ENCODE measurements at places on chromosomes 5 and 9.

- no peak for DNase-seq
These were observed 206.6 kb downstream of the DENND1A start for GRCh38 chr9:123723135-123723875.

GRCh38 chr5:172071309-172071875 lies 65.0 kb upstream of the FBXW11 start:
- DNase-seq, result no peak

GRCh38 chr5:25286319-25286718 lies 641.5 kb upstream of the CDH10 start:
- DNase-seq, result no peak

GRCh38 chr9:76592974-76593347 lies 134.0 kb downstream of the GCNT1 start:
- no peak for DNase-seq
